ENCODE measurements at places on chromosomes 1 and 21.
A peak's percentile ranks its signal among the peaks of the same experiment; 100 is the strongest.

- DNase-seq, result no peak
Measured at GRCh38 chr1:200128081-200128480, 100.6 kb downstream of the NR5A2 start.

DNA sequence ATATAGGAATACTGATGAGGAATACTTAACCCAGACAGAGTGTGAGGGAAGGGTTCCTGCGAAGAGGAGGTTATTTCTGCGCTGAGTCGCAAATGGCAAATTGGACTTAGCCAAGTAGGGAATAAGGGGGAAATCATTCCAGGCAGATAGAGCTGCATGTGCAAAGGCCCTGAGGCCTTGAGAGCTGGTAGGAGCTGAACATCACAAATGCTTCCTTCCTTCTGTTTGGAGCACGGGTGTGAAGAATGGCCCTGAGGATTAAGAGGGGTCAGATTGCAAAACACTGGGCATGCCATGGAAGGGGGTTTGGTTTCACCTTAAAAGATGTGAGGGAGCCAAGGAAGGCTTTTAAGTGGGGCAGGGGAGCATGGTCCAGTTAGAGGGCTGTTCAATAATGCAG is 12.4 kb downstream of the IER5 start:
- DNase-seq, result no peak

GRCh38 chr1:179166663-179167417 is 62.6 kb downstream of the ABL2 start:
- no peak for DNase-seq

GRCh38 chr1:13990939-13991338 is 291.0 kb downstream of the PRDM2 start:
- no peak for DNase-seq

GRCh38 chr1:31639543-31639942 is 5.1 kb downstream of the PEF1 start:
- DNase-seq, result peak; percentile 64

Data from hepatic stellate cell (primary cell).